Thymus (tissue), 14 donors: ENCODE measurements at places on chromosomes 7 and 10.

DNA sequence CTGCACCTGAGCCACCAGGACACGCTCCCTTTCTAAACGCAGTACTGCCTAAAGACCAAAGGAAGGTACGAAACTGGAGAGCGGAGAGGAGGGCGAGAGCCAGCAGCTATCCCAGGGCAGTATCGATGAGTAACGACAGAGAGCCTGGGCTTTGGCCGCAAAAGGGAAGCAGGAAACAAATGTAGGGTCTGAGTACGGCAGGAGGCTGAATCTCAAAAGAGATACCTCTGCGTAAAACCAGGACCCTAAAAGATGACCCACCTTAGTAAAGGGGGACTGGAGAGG, 20.4 kb downstream of the PARP12 start:
- no peak overlapping the region for H3K4me3 ChIP-seq
- H3K27ac ChIP-seq: no peak overlapping the region
- no peak for DNase-seq
- peaks cover 28% of the 10 kb centered on the region for H3K36me3 ChIP-seq
- H3K27me3 ChIP-seq: no peaks in the 10 kb centered on the region

DNA sequence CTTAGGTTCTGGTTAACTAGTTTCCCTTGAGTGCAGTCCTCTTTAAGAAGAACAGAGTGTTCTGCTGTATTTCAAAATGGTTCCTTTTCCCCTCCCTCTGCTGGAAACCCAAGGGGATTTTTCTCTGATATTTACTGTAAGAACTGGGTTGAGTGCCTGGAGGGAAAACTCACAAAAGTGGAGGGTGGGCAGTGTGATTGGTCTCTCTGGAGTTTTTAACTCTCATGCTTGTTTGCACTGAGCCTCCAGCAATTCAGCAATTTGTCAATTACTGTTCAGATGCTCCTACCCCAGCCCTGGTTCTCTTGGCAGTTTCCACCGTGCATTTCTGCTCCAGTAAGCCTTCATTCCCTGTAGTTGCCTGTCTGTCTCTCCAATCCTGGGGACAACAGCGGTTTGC, 273.4 kb upstream of the SORCS1 start:
- no peak overlapping the region for H3K4me3 ChIP-seq
- no peak for DNase-seq
- H3K27ac ChIP-seq: no peak overlapping the region
- no peaks in the 10 kb centered on the region for H3K4me1 ChIP-seq
- no peaks in the 10 kb centered on the region for H3K36me3 ChIP-seq

DNA sequence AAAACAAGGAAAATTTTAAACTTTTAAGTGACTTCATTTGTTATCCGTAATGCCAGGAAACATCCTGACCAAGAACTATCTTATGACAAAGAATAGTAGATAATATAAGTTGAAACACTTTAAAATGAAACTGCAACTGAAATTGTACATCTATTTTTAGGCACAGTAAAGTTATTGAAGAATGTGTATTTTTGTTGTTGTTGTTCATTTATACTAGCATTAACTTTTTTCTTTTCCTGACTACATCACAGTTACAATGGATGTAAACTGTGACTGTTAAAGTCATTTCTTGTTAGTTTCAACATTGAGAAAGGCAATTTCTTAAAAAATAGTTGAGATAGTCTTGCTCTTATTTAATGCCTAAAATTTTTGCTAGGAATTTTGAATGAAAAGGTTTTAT, 2.6 kb downstream of the CPED1 start:
- no peak overlapping the region for H3K27ac ChIP-seq
- H3K4me3 ChIP-seq: no peak overlapping the region
- H3K27me3 ChIP-seq: peaks cover 29% of the 10 kb centered on the region
- no peaks in the 10 kb centered on the region for H3K36me3 ChIP-seq
- H3K4me1 ChIP-seq: peaks cover 3% of the 10 kb centered on the region
- DNase-seq: no peak

DNA sequence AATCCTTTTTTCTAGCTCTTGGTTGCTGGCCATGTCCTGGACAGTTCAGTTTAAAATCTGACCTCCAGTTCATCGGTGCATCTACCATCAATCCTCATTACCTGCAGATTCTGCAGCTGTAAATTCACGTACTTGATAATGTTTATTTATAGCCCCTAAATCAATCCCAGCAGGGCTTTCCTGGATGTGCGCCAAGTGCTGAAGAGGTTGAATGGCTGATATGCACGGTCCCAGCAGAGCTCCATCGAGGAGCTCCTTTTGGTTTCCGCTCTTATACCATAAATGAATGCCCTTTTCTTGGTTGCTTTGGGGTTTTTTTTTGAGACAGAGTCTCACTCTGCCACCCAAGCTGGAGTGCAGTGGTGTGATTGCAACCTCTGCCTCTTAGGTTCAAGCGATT, 91.2 kb upstream of the CCZ1B start:
- no peaks in the 10 kb centered on the region for H3K4me1 ChIP-seq
- no peaks in the 10 kb centered on the region for H3K27me3 ChIP-seq
- no peak overlapping the region for H3K27ac ChIP-seq
- H3K4me3 ChIP-seq: no peak overlapping the region
- no peaks in the 10 kb centered on the region for H3K36me3 ChIP-seq

DNA sequence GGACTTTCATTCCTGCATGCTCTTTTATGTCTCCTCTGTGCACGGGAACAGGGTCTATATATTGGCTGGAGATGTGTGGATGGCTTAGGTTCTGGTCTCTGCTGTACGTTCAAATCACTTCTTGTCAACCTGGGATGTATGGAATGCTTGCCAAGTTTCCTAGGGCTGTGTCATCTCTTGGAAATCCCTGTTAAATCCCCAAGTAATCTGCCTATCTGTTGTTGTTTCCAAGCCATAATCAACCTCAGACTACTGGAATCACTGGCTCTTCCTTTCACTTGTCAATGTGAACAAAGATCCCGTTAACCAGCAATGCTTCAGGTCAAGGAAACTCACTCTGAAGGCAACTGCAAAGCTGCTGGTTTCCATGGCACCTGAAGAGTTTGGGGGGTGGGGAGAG, 93.3 kb upstream of the FAM171A1 start:
- no peaks in the 10 kb centered on the region for H3K4me1 ChIP-seq

DNA sequence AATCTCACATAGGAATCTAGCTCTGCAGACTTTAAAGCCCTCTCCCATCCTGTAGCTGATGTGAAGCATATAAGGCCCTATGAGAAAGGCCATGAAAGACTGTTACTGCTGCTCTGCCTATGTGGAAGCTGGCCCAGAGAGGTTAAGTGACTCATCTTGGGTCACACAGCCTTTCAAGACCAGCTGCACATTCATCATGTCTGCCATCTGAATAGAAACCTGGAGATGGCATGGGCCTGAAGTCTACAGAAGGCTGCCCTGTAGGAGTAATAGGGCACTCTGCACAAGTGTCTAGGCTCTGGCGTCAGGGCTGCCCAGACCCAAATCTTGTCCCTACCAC, 59.4 kb upstream of the COL13A1 start:
- H3K27ac ChIP-seq: no peak overlapping the region
- H3K27me3 ChIP-seq: peaks cover 5% of the 10 kb centered on the region
- H3K4me1 ChIP-seq: no peaks in the 10 kb centered on the region
- no peaks in the 10 kb centered on the region for H3K36me3 ChIP-seq

GRCh38 chr7:102186306-102186705, 100.4 kb upstream of the SH2B2 start:
- no peak overlapping the region for H3K4me3 ChIP-seq
- DNase-seq: no peak
- no peaks in the 10 kb centered on the region for H3K27me3 ChIP-seq
- no peaks in the 10 kb centered on the region for H3K4me1 ChIP-seq
